Fibroblast of upper back skin (primary cell): ENCODE measurements at places on chromosomes 6 and 20.

- peak; percentile 82 for DNase-seq
Observed at GRCh38 chr6:16762550-16763477, 1.6 kb upstream of the ATXN1 start.

DNA sequence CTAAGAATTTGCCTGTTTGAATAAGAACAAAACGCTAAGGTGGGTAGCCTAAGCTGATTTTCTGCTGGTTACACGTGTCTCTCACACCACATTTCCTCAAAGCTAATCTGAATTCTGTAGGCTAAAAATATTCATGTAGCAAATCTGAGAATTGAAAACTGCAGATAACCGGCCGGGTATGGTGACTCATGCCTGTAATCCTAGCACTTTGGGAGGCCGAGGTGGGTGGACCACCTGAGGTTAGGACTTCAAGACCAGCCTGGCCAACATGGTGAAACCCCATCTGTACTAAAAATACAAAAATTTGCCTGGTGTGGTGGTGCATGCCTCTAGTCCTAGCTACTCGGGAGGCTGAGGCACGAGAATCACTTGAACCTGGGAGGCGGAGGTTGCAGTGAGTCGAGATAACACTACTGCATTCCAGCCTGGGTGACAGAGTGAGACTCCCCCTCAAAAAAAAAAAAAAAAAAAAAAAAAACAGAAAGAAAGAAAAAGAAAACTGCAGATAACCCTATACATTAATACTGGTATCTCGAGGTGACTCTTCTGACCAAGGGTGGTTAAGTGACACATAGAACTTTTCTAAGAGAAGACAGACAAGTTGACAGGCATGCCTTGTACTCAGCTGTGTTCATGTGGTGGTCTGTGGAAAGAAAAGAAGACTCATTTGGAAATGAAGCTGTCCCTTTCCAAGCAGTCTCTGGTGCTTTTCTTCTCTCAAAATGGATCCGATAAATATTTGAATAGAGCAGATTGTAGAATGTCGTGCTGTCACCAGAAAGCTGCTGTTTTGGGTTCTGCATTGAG is 24.7 kb upstream of the ASXL1 start:
- DNase-seq: no peak

DNA sequence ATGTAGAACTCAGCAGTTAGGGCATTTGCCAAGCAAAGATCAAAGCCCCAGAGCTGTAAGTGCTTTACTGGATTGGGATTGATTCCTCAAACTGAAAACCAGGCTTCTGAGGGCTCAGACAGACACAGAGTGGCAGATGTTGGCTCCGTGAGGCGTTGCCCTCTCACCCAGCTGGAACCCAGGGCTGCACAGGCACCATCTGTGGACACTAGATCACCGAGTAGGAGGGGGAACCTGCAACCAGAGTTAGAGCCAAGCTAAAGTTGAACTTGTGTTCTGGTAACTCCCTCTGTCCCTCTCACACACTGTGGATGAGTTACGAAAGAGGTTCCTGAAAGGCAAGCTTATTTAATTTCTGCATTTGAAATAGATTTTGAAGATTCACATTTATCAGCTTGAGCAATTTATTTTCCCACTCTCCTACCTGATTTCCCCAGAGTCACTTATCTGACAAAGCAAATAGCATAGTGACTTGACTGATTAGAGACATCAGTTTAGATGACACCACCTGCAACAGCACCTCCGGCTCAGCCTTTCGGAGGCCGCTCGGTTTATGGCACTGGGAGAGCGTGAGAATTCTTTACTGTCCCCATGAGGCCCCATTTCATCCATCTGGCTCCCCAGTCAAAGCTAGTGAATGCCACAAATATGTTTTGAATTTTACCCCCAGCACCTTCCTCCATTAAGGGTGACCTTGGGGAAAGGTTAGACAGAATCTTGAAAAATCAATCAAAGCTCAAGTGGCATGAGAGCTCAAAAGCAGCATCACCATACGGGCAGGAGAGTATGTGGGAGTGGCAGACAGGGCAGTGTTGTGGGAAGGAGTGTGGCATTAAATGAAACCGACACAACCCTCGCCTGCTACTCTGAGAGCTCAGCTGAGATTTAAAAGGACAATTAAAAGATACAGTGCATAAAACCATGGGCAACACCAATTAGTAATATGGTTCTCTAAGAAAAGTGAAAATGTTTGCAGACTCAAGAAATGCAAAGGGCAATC is 48.5 kb downstream of the RPF2 start:
- DNase-seq: peak; percentile 6

- DNase-seq: no peak
Observed at GRCh38 chr20:44649126-44649525, 2.4 kb downstream of the ADA start.

GRCh38 chr20:1813674-1814635 is 81.3 kb upstream of the SIRPA start:
- DNase-seq: no peak

GRCh38 chr20:38537176-38537575 is 43.8 kb upstream of the ADIG start:
- DNase-seq: no peak

GRCh38 chr20:61746781-61747180 is 318.9 kb downstream of the TAF4 start:
- no peak for DNase-seq

DNA sequence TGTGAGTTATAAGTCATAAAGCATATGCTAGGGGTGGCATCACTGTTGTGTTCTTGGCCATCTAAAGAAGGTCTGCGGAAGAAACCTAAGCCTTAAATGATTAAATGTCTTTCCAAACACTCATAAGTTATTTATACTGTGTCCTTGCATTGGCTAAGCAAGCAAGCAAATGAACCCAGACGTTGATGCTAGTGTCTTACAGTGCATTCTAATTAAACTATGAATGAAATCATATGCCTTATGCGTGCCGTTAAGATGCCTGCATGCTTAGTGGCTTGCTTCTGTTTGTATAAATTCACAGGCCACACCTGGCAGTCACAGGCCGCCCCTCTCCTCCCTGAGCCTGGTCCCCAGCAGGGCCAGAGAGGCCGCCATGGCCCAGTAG is 49.9 kb downstream of the RIN2 start:
- DNase-seq: no peak
